Fibroblast of skin of abdomen (primary cell): ENCODE measurements at places on chromosomes 4 and X.

DNA sequence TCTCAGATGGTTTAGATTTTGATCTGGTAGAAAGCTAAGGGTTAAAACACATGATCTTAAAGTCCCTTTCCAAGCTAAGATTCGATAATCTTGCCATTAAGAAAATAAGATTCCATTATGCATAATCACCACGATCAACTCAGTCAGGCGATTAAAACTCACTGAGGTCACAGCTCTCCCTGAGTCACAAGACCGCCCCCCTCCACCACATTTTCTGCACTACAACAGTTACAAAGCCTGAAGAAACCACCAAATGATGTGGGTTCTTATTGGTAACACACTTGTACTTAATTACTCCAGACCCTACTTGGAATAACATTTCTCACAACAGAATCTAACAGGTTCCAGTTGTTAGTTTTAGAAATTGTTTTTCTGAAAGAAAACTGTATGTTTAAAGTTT is 62.8 kb downstream of the SH3KBP1 start:
- DNase-seq, result peak; percentile 73

DNA sequence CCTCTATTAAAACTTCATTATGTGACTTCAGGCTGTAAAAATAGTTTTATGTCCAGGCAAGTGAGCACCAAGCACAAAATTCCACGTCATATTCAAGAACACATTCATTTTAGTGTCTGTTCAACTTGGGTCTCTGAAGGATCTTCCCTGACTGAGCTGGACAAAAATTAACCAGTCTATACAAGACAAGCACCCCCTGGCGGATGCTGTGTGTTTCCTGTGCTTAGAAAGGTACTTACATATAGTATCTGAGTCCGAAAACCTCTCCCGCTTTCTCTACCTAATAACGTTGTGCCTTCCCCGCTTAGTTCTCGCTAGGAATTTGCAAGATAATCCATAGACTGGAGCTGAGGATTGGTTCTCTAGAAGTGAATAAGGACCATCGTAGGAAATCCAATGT is 2214.5 kb upstream of the TENM3 start:
- DNase-seq, result peak; percentile 56

DNA sequence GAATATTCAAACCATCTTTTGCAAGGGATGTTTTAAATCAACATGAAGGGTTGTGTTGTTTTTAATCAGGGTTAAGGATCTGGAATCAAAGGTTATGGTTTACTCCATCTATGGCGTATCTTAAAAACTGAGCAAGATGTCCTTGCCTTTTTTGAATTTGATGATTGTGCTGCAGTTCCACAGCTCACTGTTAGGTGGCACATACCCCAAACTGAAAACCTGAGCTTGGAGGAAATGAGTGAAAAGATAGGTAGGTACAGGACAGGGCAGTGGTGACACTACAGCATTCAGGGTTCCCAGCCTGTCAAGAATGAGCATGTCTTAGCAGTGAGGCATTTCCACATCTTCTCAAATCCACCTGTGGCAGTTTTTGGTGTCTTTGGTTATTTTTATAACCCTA is 13.1 kb upstream of the EOLA1 start:
- DNase-seq, result peak; percentile 10

DNA sequence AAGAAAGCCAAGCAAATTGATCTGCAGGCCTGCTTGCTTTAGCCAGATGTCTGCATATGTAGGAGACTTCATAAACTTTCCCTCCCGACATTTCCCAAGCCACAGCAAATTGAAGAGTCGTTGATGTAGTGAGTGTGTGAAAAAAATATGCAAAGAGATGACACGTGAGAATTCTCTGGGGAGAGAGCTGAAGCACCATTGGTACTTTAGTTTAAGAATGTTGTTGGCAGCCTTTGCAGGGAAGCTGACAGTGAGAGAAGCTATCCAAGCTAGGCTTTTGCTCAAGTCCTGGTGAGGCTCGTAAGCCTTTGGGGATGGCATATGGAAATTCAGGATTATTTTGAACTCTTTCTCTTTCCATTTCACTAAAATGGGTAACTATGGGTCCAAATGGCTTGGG is 87.5 kb downstream of the GLRA2 start:
- DNase-seq, result peak; percentile 87

DNA sequence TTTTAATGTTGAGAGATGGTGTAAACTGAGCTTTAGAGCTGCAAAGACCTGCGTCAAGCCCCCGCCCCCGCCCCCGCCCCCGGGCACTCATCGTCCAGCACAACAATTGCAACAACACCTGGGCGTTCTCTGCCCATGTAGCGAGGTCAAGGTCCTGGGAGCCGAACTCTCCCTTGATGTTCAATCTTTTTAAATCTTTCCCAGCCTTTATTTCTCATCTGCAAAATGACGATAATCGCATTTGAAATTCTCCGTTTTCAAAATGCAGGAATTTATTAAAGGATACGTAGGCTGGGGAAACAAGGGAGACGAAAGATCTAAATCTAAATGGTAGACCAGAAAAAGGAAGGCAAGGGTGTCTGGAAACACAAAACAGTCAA is 648 bp upstream of the MSMO1 start:
- no peak for DNase-seq

DNA sequence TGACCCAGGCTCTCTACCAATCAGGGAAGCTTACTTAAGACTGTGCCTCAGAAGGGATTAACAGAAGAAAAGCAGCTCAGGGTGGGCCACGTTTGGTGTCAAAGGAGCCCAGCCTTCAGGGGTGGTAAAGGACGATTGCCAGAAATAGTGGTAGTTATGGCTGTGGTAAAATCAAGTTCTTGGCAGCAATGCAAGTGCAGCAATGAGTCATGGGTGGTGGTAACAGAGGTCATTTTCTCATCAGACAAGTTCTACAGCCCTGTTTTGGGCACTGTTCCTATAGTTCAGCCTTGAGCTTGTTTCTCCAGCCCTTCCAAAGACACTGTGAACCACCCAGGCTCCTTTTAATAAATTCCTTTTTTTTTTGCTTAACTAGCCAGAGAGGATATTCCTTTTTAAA is 120.3 kb downstream of the EFHC2 start:
- peak; percentile 33 for DNase-seq

DNA sequence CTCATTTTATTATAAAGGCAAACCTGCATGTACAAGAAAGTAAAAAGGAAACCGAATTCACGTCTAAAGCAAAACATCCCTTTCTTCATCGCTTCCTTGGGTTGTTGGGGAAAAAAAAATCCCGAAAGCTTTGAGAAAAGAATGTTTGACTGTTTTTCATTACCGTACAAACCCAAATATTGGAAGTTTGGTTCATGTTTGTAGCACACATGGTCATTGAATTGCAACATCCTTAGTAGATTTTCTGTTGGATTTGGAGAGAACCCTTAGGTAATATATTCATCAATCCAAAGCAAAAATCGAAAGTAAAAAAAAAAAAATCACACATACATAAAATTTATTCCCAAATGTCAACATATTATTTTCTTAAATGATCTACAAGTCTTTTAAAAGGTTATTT is 420.3 kb downstream of the MAPK10 start:
- peak; percentile 17 for DNase-seq

DNA sequence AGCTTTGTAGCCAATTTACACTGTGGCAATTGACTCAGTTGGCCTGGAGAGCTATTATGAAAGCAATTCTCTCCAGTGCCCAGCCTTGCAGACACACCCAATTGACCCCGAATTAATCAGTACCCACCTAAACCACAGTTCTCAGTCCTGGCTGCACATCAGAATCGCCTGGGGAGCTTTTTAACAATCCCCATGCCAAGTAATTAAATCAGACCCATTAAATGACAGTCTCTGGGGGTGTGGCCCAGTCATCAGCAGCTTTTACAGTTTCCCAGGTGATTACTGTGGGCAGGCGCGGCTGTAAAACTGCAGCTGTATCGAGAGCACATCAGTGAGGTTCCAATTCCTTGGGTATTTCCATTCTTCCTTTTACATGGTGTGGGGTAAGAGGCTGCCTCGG is 460.9 kb upstream of the FAT1 start:
- DNase-seq, result no peak

DNA sequence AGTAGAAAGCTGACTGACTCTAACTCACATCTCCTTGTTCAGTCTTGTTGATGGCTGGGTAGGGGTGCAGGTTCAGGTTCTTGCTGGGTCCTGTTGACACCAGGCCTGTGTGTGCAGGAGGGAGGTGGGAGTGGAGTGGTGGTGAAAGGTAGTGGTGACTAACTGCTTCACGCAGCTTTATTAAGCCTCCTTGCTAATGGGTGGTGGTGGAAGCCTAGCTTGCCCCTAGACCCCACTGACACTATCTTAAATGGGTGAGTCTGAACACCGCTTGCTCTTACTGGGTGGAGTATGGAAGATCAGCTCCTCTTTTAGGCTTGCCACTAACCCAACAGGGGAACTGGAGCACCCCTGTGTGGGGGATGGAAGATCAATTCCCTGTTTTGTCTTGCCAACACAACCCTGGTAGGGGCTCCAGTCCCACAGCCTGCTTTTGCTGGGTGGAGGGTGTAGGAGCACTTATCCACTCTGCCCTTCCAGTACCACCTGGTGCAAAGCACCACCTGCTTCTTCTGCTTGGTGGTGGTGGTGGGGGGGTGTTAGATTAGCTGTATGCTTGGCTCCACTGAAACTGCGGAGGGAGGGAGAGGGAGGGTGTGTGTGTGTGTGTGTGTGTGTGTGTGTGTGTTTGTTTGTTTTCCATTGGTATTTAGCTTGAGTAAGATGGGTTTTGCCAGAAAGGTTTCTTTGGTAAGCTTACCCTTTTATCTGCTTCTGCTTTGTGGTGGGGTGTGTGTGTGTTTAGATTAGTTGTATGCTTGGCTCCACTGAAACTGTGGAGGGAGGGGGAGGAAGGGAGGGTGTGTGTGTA is 25.6 kb downstream of the KDM6A start:
- no peak for DNase-seq

DNA sequence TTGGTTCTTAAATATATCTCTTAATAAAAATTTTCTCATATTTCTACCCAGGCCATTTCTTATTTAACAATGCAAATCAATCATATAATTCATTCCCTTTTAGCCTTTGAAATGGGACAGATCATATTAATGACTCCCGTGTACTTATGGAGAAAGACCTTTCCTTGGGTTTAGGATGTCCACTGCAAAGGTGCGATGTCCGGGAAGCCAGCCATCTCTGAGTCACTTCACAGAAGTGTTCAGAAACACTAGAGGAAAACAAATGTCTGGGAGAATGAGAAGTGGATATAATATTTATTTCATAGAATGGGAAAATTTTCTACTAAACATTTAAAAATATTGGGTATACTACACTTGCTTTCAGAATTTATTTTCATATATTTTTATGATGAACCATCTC is 15.3 kb downstream of the INTU start:
- DNase-seq, result no peak

- no peak for DNase-seq
These were observed 8.2 kb downstream of the SH3TC1 start for GRCh38 chr4:8207314-8207713.

- DNase-seq, result peak; percentile 8
These were observed 62.2 kb downstream of the PRKX start for GRCh38 chrX:3651277-3651676.

- no peak for DNase-seq
These were observed 49.9 kb upstream of the CPEB2 start for GRCh38 chr4:14952352-14952751.

- no peak for DNase-seq
These were observed 87.7 kb downstream of the CFAP47 start for GRCh38 chrX:36007207-36007606.

GRCh38 chrX:40867352-40867751 is 132.0 kb upstream of the MED14 start:
- DNase-seq, result peak; percentile 61

DNA sequence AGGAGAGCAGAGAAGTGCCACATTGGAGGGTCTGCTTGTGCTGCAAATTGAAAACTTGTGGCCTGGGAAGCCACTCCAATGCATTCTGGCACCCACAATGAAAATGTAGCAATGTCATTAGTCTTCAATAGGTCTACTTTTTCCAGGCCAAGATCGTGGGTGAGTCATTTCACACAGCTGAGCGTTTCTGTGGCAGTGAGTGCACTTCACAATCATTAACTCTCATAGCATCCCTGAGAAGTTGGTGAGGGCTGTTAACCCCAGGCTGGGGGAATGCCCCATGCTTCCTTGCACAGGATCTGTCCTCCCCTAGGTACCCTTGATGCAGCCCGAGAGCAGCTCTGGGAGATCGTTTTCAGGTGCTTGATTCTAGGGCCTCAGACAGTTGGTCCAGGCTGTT is 196.8 kb upstream of the ATP6AP2 start:
- no peak for DNase-seq

DNA sequence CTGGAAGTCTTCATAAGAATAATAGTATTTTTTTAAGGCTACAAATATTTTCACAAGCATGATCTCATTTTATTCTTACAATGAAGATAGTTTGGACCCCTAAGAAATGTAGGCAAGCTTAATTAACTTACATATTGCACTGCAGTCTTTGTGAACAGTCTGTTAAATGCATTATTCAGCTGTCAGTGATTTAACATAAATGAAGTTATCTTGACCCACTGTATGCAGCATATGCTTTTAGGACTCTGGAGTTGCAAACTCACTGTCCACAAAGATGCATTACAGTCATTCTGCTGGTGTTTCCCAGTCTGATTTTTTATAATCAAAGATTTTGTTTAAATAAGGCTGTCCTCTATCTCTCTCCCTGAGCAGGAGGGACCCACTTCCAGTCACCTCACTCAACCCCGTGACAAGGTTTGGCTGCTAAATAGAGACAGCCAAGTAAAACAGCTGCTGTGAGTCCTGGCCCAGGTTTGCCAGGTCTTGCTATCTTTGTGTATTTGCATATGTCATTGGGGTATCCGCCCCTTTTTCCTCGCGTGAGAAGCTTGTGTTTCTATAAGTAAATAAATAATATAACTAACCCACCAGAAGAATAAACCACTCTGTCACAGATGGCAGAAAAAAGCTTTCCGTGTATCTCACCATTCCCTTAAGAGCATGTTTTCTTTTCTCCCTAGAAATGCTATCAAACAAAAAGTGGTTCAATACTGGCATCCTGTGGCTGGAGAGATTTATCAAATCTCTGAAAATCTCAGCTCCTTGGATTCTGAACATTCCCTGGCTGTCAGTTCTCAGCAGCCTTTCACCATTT is 67.0 kb downstream of the SLC7A11 start:
- no peak for DNase-seq

GRCh38 chrX:138345801-138346200 is 365.7 kb downstream of the FGF13 start:
- DNase-seq, result no peak

- DNase-seq, result no peak
These were observed 49.8 kb downstream of the SH3RF1 start for GRCh38 chr4:169220854-169221411.

GRCh38 chrX:143025628-143026027 is at the start of gene SPANXN4:
Gene SPANXN4, plus strand, starts transcription at chrX:143025928. Its CDS starts 87 bp downstream, at chrX:143026015.
- no peak for DNase-seq

GRCh38 chr4:82698412-82698811 is 100.2 kb downstream of the SCD5 start:
- DNase-seq, result no peak

GRCh38 chrX:12894074-12895030 is 12.1 kb upstream of the TLR8 start:
- DNase-seq, result peak; percentile 34

DNA sequence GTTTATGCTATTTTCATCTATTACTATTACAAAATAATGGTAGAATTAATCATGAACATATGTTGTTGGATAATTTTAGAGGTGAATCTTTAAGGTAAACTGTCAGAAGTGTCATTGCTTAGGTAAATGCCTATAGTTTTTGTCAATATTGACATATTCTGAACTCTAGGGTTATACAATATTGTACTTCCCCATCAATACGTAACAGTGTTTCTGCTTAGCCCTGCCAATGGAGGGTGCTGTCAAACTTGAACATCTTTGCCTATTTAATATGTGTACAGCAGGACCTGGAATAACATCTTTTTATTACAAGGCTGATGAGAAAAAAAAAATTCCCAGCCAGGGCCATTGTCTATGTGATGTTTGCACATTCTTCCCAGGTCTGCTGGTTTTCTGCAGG is 40.8 kb downstream of the ARHGAP24 start:
- DNase-seq, result no peak

- DNase-seq, result no peak
These were observed 33.5 kb downstream of the MED28 start for GRCh38 chr4:17647927-17648326.
